ENCODE measurements at places on chromosomes 16 and 17. TPM values are rescaled to one million over a fixed set of nuclear protein-coding genes. Genes with fewer than 3 reads are reported as not detected.

GRCh38 chr17:48629411-48629759 is 3.2 kb upstream of the HOXB9 start:
- DNase-seq, result no peak

The PRDM7 gene
- total RNA-seq, result not detected

The ZNHIT3 gene
- 28.5 TPM for total RNA-seq

- DNase-seq, result no peak
Measured at GRCh38 chr17:80773243-80773991, 218.2 kb upstream of the CHMP6 start.

- DNase-seq, result no peak
Measured at GRCh38 chr17:6940186-6940649, 55.6 kb upstream of the ALOX12 start.

The PYDC1 gene
- total RNA-seq, result not detected

DNA sequence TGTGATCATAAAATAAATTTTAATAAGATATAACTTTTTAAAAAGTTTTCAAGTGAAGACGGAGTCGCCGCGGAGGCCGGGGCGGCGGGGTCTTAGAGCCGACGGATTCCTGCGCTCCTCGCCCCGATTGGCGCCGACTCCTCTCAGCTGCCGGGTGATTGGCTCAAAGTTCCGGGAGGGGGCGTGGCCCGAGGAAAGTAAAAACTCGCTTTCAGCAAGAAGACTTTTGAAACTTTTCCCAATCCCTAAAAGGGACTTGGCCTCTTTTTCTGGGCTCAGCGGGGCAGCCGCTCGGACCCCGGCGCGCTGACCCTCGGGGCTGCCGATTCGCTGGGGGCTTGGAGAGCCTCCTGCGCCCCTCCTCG is at the start of gene FOXC2:
Gene FOXC2 (plus strand): TSS at position 229 of the 365 bp plus-strand sequence. CDS start 507 bp downstream, outside the sequence.
- peak; percentile 89 for DNase-seq

The MYH1 gene
- not detected for total RNA-seq

The CIITA gene
- total RNA-seq, result 6.4 TPM

DNA sequence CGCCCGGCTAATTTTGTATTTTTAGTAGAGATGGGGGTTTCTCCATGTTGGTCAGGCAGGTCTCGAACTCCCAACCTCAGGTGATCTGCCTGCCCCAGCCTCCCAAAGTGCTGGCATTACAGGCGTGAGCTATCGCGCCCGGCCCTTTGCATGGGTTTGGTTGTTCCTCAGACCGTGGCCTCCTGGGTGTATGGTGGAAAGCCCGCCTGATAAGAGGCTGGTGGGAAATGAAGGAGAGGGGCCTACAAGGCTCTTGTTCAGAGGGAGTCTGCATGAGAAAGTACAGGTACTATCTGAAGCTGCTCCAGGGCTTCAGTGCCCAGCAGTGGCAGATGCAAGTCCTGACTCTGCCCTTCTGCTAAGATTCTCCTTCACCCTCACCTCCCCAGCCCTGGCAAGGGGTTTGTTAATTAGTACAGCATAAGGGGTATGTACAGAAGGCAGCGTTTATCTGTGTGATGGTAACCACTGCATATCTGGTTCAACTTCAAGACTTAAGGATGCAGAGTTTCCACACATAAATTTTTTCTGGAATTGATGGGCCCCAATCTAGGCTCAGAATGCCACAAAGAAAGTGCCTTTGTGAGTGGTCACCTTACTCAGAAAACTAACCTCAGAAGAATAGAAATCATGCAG is 24.2 kb downstream of the GRB7 start:
- no peak for DNase-seq

The KRT12 gene
- not detected for total RNA-seq

GRCh38 chr17:72719206-72719577 is 373.3 kb downstream of the SLC39A11 start:
- no peak for DNase-seq

GRCh38 chr17:28968231-28968913 is 17.1 kb upstream of the PHF12 start:
- no peak for DNase-seq

- DNase-seq, result no peak
Measured at GRCh38 chr17:14840616-14841231, 424.4 kb downstream of the PMP22 start.

DNA sequence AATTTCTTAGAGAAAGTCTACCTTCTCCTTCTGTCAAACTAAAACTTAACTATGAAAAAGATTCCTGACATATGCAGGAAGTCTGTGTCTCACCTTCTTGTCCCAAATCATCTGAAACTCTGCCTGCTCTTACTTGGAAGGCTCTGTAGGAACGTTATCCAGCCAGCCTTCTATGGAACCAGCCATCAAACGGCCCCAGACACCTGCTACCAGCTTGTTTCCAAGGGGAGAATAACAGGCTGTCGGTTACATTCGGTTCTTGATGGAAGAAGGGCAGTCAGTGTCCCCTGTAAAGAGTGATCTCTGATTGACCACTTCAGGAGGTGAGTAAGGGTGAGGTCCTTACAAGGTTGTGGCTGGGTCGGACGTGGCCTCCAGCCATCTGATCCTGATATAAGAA is 1.7 kb downstream of the ADAMTS18 start:
- no peak for DNase-seq

The WFDC1 gene
- total RNA-seq, result 0.50 TPM

- no peak for DNase-seq
Measured at GRCh38 chr16:12529582-12529981, 274.1 kb downstream of the CPPED1 start.

The SLC16A13 gene
- 1.0 TPM for total RNA-seq

The ATAD5 gene
- total RNA-seq, result 0.56 TPM

DNA sequence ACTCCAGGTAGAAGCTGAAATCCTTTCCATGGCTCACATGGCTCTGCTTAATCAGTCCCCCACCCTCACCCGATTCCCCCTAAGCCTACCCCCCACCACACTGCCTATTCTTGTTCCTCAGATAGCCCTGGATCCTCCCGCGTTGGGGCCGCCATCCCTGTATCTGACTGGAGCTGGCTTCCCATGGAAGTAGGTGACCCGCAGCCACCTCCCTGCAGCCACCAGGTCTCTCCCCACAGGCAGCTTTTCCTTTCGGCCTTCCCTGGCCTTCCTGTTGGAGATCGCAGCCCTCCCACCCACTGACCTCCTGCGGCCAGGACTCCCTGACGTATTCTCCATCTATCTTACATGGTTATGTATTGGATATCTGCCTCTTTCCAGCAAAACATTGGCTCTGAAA is 82.3 kb upstream of the MED9 start:
- no peak for DNase-seq

GRCh38 chr17:79777894-79778503 is at the start of gene CBX2:
TSS of gene CBX2 (plus strand) at chr17:79778148. CDS start at chr17:79778236, 88 bp downstream.
- DNase-seq, result peak; percentile 92

GRCh38 chr17:59387351-59388068 is 56.1 kb downstream of the YPEL2 start:
- no peak for DNase-seq

Measured in heart left ventricle (tissue), 16 donors.